ENCODE measurements at places on chromosomes 6 and 20. TPM values are rescaled to one million over a fixed set of nuclear protein-coding genes. Genes with fewer than 3 reads are reported as not detected.

- no peak for DNase-seq
Observed at GRCh38 chr20:10388597-10388996, 45.4 kb downstream of the MKKS start.

IMPG1 gene
- total RNA-seq, result not detected

DNA sequence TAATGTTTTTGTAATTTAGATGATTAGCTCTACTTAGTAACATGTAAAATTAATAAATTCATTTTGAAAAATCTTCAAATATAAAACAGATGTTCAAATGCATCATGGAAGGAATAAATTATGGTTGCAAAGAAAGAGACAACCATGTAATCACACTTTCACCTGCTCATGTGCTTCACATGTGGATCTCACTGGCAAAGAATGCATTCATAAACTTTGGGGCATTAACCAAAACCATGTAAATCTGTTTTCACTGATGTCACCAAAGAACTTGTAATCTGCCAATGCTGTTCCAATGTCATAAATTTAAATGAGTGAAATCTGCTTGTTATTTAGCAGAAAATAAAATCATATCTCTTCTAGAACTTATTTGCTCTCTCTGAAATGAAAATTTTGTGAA, 142.7 kb downstream of the TENT5A start:
- DNase-seq, result no peak

SEMG1 gene
- not detected for total RNA-seq

GRCh38 chr6:128251445-128252340, 268.7 kb downstream of the PTPRK start:
- DNase-seq, result no peak

- DNase-seq, result no peak
Observed at GRCh38 chr6:112307707-112308106, 39.4 kb upstream of the RFPL4B start.

GRCh38 chr20:49661560-49662329, 51.9 kb downstream of the B4GALT5 start:
- DNase-seq, result no peak

DNA sequence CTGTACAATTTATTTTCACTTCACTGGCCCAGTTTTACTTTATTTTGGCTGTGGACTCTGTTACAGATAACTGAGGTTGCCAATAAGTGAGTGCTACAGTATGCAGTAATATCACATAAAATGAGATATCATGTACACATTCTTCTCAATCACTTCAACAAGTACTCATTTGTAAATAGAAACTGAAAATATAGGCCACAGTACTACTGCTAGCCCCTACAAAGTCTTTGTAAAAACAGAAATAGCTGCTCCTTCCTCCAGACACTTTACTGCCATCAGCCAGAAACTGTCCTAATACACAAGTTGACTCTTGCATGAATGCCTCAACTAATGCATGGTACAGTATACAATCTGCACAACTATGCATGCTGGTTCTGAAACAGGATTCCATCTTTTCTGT, 9.2 kb downstream of the DTNBP1 start:
- no peak for DNase-seq

- no peak for DNase-seq
Observed at GRCh38 chr6:25685896-25686295, 33.9 kb downstream of the SCGN start.

RTF2 gene
- 53.9 TPM for total RNA-seq

DNA sequence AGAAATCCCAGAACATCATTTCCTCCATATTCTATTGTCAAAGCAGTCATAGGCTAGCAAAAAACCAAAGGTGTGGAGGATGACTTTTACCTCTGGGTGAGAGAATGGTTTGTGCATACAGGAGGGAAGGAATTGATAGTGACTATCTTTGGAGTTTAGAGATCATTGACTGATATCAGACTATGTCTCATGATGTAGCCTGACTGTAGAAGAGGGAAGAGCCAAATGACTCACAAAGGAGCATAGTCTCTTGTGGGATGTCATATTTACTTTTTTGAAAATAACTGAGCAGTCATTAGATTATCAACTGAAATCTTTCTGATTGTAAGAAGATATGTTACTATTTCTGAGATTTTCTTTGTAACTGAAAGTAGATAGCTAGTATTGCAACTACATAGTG, 158.5 kb downstream of the FLRT3 start:
- no peak for DNase-seq

- no peak for DNase-seq
Observed at GRCh38 chr6:16421462-16421960, 183.1 kb downstream of the GMPR start.

GRCh38 chr6:22954749-22955385, 385.5 kb downstream of the HDGFL1 start:
- no peak for DNase-seq

- DNase-seq, result peak; percentile 82
Observed at GRCh38 chr6:105794239-105794638, 291.9 kb upstream of the PRDM1 start.

GRCh38 chr6:95242560-95242959, 334.8 kb upstream of the MANEA start:
- DNase-seq, result no peak

- peak; percentile 47 for DNase-seq
Observed at GRCh38 chr20:61766921-61767610, 298.6 kb downstream of the TAF4 start.

- no peak for DNase-seq
Observed at GRCh38 chr20:62881662-62882395, 20.2 kb upstream of the TCFL5 start.

DNA sequence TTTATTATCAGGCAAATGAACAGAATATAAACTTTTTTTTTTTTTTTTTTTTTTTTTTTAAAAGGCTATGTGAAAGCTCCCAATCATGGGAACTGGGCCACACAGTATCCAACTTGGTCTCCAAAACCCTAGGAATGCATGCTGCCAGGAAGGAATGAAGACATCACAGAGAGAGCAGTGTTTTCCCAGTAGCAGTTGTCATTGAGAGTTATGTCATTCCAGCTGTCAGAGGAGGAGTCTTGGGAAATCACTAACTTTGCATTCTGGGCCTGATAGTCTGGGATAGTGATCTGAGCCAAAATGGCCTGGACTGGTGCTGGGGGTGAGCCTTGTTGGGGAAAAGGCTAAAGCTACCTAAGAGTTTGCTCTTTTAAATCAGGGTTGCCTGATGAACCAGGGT, 231.3 kb upstream of the MAP3K7 start:
- no peak for DNase-seq

DNA sequence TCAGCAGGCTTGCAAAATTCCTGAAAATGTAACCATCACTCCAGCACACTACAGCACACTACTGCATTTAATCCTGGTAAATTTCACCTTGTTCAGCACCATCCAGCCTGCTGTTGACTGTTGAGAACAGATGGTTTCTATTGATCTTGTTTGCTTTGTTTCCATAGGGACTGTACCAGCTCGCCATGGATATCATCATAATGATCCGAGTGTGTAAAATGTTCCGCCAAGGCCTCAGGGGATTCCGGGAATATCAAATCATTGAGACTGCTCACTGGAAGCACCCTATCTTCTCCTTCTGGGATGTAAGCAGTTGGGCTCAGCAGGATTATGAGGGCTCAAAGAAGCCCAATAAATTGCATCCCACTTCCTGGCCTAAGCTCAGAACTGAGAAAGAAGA, 4.1 kb downstream of the CNBD2 start:
- DNase-seq, result no peak

GRCh38 chr20:51533291-51534172, 9.0 kb downstream of the NFATC2 start:
- DNase-seq, result no peak

GRCh38 chr6:33696548-33697518, 14.7 kb downstream of the UQCC2 start:
- no peak for DNase-seq

DNA sequence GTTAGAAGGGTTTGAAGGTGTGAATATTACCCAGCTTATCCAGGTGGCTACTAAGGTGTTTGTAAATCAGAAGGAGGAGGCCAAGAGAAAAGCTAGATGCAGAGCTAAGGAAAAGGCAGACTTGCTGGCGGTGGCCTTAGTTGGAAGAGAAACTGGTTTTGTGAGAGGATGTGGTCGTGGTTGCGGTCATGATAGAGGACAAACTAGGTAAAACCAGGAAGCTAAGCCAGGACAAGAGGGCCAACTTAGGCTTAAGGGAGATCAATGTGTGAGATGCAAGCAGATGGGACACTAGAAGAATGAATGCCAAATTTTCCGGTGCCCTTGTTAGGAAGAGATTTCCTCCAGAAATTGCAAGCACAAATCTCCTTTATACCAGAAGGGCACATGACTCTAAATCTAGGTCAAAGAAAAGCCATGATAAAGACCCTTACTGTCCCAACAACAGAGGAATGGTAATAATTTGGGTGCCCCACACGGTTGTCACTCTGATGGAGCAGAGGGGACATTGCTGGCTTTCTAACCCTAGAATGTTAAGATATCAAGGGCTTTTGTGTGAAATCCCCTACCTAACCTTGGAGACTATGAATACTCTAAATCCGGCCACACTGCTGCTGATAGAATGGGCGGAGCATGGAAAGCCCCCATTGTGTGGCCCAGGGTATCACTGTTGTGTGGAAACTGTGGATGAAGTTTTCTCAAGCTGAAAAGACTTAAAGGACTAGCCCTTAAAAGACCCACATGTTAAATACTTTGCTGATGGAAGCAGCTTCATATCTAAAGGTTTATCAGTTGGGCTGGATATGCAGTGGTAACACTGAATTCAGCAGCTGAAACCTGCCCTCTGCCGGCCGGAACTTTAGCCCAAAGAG, 7.8 kb downstream of the IL22RA2 start:
- DNase-seq, result no peak

- no peak for DNase-seq
Observed at GRCh38 chr6:17130786-17131185, 28.9 kb downstream of the STMND1 start.

GRCh38 chr20:50415516-50416268, 94.5 kb upstream of the PTPN1 start:
- DNase-seq, result peak; percentile 100

DNA sequence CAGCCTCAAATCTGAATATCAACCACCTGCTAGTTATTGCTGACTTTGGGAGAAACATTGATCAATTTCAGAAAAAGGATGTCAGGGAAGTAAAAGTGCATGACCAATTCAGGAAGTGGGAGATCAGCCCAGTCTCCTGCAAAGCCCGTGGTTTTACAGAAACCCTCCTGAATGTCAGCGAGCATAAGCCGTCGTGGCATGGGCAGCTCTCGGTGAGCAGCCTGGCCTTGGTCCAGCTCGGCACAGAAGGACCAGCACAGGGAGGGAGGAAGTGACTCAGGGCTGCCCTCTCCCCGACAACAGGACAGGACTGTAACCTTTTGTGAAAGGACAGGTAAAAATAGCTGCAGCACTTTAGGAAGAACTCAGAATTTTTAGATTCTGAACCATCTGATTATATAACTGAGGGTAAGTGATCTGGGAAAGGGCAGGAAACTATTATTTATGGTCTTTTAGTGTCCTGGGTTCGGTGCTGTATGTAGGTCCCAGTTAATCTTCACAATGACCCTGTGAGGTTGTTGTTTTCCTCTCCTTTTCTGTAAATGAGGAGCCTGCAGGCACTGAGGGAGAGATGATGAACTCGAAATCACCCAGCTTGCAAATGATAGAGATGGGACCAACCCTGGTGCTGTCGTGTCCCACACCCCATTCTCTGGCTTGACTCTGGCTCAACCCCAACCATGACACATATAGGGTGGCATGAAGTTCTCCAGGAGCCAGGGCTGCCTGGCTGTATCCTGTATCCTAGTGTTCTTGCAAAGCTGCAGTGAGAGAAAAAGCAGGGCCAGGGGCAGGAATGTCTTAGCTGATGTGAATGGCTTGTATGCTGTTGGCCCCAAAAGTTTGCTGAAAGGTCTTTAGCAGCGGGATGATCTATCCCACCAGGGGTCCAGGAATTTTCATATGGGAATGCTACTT, 37.6 kb downstream of the NRN1 start:
- DNase-seq, result no peak

Measured in sigmoid colon (tissue), 7 donors.